ENCODE measurements at places on chromosomes 4 and X.

- DNase-seq, result no peak
Measured at GRCh38 chr4:4685810-4686795, 144.3 kb upstream of the STX18 start.

DNA sequence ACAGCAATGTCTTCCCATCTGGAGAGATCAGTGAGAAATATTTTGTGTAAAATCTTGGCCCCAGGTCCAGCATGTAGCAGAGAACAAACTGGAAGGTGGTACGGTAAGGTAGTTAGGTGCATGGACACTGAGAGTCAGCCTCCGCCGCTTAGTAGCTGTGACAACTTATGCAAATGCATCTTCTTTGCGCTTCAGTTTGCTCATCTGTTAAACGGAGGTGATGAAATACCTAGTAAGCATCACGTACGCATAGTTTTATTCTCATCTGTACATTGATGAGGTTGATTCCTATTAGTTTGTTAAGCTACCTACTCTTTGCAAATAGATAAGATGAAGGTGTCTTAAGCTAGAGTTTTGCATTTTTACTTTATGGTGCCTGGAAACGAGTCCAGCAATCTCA lies 80.0 kb upstream of the MSX1 start:
- DNase-seq, result no peak

DNA sequence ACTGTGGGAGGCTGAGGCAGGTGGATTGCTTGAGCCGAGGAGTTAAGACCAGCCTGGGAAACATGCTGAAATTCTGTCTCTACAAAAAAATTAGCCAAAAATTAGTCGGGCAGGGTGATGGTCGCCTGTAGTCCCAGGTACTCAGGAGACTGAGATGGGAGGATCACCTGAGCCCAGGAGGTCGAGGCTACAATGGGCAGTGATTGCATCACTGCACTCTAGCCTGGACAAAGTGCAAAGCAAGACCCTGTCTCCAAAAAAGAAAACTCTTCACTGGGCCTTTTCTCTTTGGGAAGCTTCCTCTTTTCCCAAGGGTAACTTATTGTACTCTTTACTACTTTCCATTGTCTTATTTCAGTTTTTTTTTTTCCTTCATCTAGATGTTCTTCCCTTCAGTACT lies 88.9 kb downstream of the UBE2K start:
- no peak for DNase-seq

- DNase-seq, result no peak
Measured at GRCh38 chrX:15214588-15214987, 55.3 kb downstream of the ASB9 start.

- no peak for DNase-seq
Measured at GRCh38 chr4:8838961-8839431, 32.6 kb downstream of the HMX1 start.

DNA sequence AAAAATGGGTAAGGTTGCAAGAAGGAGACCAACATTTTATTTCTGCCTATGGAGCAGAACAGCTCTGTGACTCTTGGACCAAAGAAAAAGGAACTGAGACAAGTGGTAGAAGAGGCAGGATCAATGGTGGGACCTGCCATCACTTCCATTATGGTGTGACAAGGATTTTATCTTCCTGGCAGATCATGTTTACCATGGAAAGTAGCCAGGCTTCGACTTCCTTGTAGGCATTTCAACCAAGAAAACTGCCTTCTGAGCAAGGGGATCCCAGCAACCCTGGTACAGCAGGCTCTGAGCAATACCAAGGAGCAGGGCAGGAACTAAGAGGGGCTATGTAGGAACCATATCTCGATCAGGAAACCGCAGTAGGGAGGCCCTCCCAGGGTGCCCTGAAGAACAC lies 317.4 kb downstream of the IQCM start:
- DNase-seq, result no peak

DNA sequence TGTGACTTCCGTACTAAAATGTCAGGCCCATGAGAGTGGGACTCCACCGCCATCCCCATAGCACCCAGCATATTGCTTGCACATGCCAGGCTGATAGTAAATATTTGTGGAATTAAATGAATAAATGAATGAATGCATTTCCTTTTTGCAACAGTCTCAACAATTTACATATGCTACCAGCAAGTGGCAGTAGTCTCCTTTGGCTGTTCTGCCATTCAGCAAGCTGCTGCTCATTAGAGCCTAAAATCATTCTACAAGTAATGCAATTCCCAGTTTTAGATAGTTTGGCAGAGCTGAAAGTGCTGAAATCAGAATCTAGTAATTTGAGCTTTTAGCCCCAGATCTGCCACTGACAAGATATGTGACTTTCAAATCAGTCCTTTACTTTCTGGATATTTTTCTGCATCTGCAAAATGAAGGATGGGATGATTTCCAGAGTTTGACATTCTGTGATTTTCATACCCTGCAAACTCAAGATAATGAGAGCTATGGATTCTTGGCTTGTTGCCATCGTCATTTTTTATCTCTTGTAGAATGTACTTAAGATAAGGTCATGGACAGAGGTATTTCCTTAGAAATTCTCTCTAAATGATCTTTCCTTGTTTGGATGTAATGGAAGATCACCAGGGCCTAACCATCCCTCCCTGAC lies 35.7 kb upstream of the INTS6L start:
- DNase-seq, result peak; percentile 60

GRCh38 chrX:106955004-106955772 lies 35.0 kb downstream of the CLDN2 start:
- no peak for DNase-seq

GRCh38 chr4:24809815-24810405 lies 14.5 kb downstream of the SOD3 start:
- DNase-seq, result no peak

Measured in CD4-positive, alpha-beta T cell treated with Interleukin-17A for 1 hour (primary cell).